ENCODE measurements at places on chromosomes 11 and 22. TPM values are rescaled to one million over a fixed set of nuclear protein-coding genes. Genes with fewer than 3 reads are reported as not detected.

GRCh38 chr22:40463683-40464082 lies 93.3 kb downstream of the SGSM3 start:
- peak; percentile 53 for DNase-seq
- H3K27me3 ChIP-seq = no peaks in the 10 kb centered on the region
- peaks cover 51% of the 10 kb centered on the region for H3K4me1 ChIP-seq
- peaks cover 36% of the 10 kb centered on the region for H3K36me3 ChIP-seq
- peak overlapping the region; percentile 97 for H3K27ac ChIP-seq

UBE2L6 gene
- 303 TPM for total RNA-seq

NRIP3 gene
- 0.62 TPM for total RNA-seq

DNA sequence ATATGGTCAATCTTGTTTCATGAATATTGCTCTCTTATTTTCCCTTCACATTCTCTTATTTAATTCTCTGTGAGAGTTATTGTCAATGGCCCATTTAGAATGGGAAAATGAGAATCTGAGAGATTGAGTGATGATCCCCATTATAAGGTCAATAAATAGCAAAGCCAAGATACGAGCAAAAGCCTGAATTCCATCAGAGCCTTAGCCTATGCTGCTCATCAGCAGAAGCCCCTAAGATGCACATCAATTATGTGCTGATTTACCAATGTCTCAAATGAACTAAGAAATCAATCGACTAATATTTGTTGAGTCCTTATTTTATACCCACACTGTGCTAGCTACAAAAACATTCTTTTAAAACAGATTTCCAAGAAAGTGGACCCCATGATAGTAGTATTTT lies 330.8 kb upstream of the DDI1 start:
- no peaks in the 10 kb centered on the region for H3K36me3 ChIP-seq
- no peaks in the 10 kb centered on the region for H3K4me1 ChIP-seq
- no peaks in the 10 kb centered on the region for H3K27me3 ChIP-seq
- no peak overlapping the region for H3K27ac ChIP-seq
- H3K4me3 ChIP-seq = no peak overlapping the region

- H3K4me3 ChIP-seq = no peak overlapping the region
- no peaks in the 10 kb centered on the region for H3K36me3 ChIP-seq
- peaks cover 1% of the 10 kb centered on the region for H3K4me1 ChIP-seq
- peaks cover 12% of the 10 kb centered on the region for H3K27me3 ChIP-seq
Measured at GRCh38 chr11:102760344-102761035, 19.9 kb downstream of the MMP10 start.

- peaks cover 22% of the 10 kb centered on the region for H3K4me1 ChIP-seq
- H3K27ac ChIP-seq = no peak overlapping the region
- DNase-seq = no peak
- no peak overlapping the region for H3K4me3 ChIP-seq
- H3K36me3 ChIP-seq = peaks cover 2% of the 10 kb centered on the region
Measured at GRCh38 chr11:75471176-75471973, 38.4 kb upstream of the KLHL35 start.

DNA sequence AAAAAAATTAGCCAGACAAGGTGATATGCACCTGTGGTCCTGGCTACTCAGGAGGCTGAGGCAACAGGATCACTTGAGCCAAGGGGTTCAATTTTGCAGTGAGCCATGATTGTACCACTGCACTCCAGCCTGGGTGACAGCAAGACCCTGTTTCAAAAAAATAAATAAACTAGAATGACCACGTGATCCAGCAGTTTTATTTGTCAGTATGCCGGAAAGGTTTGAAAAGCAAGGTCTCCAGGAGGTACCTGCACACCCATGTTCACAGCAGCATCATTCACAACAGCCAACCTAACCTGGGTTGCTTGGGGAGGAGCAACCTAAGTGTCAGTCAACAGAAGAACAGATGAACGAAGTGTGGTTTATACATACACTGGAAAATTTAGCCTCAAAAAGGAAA lies 78.7 kb upstream of the SEPTIN5 start:
- no peak overlapping the region for H3K4me3 ChIP-seq
- no peak for DNase-seq
- no peaks in the 10 kb centered on the region for H3K4me1 ChIP-seq
- H3K27me3 ChIP-seq = peaks cover 6% of the 10 kb centered on the region

- no peak for DNase-seq
- H3K27me3 ChIP-seq = no peaks in the 10 kb centered on the region
- no peak overlapping the region for H3K27ac ChIP-seq
- no peaks in the 10 kb centered on the region for H3K4me1 ChIP-seq
- no peak overlapping the region for H3K4me3 ChIP-seq
Measured at GRCh38 chr11:70496591-70497535, 98.5 kb downstream of the CTTN start.

RIC3 gene
- 20.1 TPM for total RNA-seq

DNA sequence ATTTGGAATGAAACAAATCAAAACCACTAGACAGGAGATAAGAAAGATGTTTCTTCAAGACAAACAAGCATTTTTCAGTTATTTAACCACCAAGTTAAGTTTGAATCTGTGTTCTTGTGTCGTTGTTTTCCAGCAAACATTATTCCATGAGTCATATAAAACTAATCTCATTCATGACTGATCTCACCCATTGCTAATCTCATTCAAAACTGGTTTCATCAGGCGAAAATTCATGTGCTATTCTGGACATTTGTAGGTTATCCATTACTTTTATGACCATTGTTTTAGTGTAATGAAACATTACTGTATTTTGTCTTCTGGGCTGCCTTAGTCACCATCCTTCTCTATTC lies 221.8 kb downstream of the DDX10 start:
- H3K36me3 ChIP-seq = no peaks in the 10 kb centered on the region
- DNase-seq = no peak
- no peak overlapping the region for H3K4me3 ChIP-seq
- H3K27me3 ChIP-seq = no peaks in the 10 kb centered on the region
- no peak overlapping the region for H3K27ac ChIP-seq

DNA sequence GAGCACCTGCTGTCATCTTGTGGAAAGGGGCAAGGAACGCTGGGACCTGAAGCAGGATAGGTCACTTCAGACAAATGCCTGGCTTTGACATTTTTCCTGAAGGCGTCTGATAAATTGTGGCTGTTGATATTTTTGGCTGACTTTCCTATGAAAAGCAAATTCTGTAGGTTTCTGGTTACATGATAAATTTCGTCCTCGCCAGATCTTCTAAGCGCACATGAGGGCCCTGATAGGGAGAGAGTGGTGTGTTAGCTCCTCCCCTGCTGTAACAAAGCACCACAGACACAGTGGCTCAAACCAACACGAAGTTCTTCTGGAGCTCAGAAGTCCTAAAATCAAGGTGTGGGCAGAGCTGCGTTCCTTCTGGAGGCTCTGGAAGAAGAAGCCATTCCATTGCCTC lies 19.6 kb downstream of the APOL4 start:
- H3K36me3 ChIP-seq = no peaks in the 10 kb centered on the region
- no peak for DNase-seq
- H3K4me1 ChIP-seq = peaks cover 3% of the 10 kb centered on the region
- H3K27me3 ChIP-seq = peaks cover 16% of the 10 kb centered on the region
- H3K27ac ChIP-seq = no peak overlapping the region
- H3K4me3 ChIP-seq = no peak overlapping the region

- no peak overlapping the region for H3K4me3 ChIP-seq
Measured at GRCh38 chr11:129225190-129225589, 33.1 kb upstream of the ARHGAP32 start.

RANBP1 gene
- 234 TPM for total RNA-seq

- no peak for DNase-seq
- H3K4me3 ChIP-seq = no peak overlapping the region
- H3K4me1 ChIP-seq = peaks cover 12% of the 10 kb centered on the region
- peak overlapping the region; percentile 57 for H3K27ac ChIP-seq
- no peaks in the 10 kb centered on the region for H3K27me3 ChIP-seq
Measured at GRCh38 chr11:3738241-3738640, 59.1 kb downstream of the NUP98 start.

- peaks cover 63% of the 10 kb centered on the region for H3K27me3 ChIP-seq
- no peaks in the 10 kb centered on the region for H3K36me3 ChIP-seq
- H3K4me3 ChIP-seq = no peak overlapping the region
- H3K4me1 ChIP-seq = peaks cover 14% of the 10 kb centered on the region
Measured at GRCh38 chr22:32052936-32053791, 10.1 kb downstream of the SLC5A1 start.

- H3K27ac ChIP-seq = no peak overlapping the region
- DNase-seq = no peak
- H3K4me3 ChIP-seq = no peak overlapping the region
- H3K4me1 ChIP-seq = peaks cover 2% of the 10 kb centered on the region
Measured at GRCh38 chr11:77249427-77249826, 52.1 kb downstream of the GDPD4 start.

DNA sequence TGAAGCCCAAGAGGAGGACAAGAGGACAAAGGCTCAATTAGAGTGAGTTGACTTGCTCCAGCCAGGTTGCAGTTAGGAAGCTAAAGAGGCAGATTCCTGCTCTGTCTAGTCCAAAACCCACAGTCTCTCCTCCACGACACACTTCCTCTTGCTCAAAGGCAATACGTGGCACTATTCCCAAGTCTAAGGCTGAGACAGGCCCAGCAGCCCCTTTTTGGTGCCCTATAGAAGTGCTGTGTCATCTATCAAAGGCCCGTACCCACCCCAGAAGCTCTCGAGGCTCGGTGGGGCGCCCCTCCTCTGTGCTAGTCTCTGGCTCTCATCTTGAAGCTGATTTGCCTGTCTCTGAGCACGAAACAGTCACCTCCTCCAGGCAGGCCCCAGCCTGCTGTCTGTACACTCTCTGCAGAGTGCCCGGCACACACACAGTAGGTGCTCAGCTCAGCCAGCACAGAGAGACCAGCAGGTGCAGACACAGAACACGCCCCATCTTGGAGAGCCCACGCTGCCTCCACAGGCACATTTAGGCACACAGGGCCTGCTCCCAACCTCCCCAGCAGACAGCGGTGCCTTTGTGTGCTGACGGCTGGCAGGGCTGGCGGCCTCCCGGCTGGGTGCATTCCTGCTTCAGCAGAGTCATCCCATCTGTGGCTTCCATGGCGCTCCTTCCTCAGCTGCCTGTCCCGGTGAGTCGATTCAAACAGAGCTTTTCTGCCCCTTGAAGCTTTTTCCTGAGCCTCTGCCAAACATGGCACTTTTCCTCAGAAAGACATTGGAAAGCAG lies 52.8 kb downstream of the MYH9 start:
- peaks cover 92% of the 10 kb centered on the region for H3K36me3 ChIP-seq
- peak overlapping the region; percentile 99 for H3K27ac ChIP-seq
- no peaks in the 10 kb centered on the region for H3K27me3 ChIP-seq
- H3K4me1 ChIP-seq = peaks cover 95% of the 10 kb centered on the region
- no peak for DNase-seq

KCNK4 gene
- total RNA-seq = not detected

KCNK7 gene
- total RNA-seq = 3.3 TPM

- no peak overlapping the region for H3K27ac ChIP-seq
- no peak for DNase-seq
- H3K36me3 ChIP-seq = no peaks in the 10 kb centered on the region
Measured at GRCh38 chr22:22936915-22937656, 49.5 kb downstream of the IGLL5 start.
